Right ventricle myocardium inferior (tissue), 1 donor: ENCODE measurements at places on chromosomes 6 and 20. TPM values are rescaled to one million over a fixed set of nuclear protein-coding genes. Genes with fewer than 3 reads are reported as not detected.

DNA sequence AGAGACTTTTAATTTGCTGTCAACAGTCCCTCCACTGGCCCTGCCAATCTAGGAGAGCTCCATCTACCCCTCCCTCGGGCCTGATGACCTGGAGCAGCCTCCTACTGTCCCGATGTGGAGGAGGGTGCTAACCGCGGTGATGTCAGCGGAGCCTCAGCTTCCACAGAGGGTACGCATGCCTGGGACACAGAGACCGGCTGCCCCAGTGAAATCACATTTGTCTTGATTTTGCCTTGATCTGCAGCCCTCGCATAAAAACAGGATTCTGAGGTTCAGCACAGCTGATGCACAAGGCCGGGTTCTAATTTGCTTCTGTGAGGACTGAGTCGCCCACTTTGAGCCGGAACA lies 77.6 kb downstream of the STK35 start:
- DNase-seq: no peak

GRCh38 chr20:23094213-23094896 lies 8.2 kb upstream of the CD93 start:
- no peak for DNase-seq

DNA sequence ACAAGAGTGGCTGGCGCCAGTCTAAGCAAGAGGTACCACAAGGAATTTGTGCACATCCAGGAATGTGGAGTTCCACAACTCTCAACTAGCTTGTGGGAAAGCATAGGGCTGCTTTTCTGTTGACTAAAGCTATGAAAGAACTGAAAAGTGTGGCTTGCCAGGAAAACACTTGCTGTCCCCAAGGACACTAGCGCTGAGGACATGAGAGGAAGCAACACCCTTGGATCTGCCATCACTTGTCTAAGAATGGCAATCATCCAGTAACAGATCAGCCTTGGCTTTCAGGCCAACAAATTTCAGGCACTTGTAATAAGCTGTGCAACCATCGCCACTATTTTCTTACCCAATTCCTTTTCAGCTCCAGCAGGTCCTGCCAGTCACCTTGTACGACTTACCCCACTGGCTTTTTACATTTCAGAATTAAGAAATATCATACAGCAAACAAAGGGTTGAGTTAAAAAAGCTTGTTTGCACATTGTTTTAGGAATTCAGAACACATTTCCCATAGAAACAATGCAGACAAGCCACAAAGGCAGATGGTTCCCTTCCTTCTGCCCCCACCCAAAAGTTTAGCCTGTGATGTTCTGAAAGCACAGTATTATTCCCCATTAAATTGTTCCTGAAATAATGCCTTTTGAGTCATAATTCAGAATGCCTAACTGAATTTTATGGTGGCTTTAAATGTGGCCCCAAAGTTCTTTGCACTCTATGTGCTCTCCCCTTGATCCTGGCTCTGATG lies 57.9 kb upstream of the SSTR4 start:
- DNase-seq: no peak

- DNase-seq: no peak
Measured at GRCh38 chr6:44563397-44563796, 175.9 kb downstream of the CDC5L start.

DNA sequence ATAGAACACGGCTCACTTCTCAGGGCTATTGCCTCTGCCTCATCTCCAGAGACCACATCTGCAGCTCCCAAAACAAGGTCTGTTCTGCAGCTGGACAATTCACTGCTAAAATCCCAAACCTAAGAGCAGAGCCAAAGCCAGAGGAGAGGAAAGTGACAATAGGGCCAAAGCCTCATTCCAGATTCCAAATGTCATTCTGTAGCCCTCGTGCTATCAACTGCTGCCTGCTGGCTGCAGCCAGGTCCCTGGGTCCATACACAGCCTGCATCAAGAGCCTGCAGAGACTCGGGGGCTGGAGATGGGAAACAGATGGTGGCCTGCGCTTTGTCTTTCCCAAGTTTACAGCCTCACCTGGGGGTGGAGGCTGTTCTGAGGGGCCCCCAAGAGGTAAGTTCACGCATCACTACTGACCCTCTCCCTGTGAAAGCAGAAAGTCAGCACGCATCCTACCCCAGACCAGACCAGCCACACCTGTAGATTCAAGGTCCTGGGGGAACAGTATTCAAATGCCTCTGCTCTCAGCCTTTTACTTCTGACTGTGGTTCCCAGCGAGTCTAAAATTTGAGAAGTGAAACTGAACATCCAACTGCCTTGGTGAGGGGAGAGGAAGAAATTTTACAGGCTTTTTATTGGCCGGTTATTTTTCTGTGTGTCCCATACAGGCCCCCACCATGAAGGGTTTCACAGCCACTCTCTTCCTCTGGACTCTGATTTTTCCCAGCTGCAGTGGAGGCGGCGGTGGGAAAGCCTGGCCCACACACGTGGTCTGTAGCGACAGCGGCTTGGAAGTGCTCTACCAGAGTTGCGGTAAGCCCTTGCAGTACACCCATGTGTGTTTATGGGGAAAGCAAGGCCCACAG lies at the start of gene LY86:
TSS of gene LY86 (plus strand) at position 657 of the 860 bp plus-strand sequence. CDS start at position 672, 15 bp downstream.
- no peak for DNase-seq

DNA sequence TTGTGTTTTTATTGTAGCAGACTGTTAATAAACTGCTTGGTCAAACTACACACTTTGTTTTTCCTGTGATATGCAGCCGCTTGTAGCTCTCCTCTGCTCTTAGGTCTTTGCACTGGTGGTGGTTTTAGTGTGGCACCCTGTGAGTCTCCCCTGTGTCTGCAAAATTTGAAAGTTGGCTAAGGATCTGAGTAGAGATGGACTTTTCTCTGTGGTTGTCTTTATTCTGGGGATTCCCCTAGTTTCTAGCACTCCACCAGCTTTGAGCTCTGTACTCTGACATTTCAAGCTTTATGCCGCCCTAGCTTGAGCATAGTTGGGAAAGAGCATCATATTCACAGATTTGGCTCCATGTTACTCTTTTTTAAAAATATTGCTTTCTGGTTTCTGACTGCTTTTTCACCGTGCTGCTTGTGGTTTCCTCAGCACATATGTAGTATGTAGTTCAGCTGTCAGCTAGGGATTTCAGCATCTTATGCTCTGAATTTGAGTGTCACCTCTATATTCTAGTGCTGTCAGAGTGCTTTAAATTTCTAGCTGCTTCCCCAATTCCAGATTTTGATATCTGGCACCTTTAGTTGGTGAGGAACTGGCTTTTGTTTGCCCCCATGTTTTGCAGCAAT lies 25.4 kb downstream of the CDYL start:
- no peak for DNase-seq

DNA sequence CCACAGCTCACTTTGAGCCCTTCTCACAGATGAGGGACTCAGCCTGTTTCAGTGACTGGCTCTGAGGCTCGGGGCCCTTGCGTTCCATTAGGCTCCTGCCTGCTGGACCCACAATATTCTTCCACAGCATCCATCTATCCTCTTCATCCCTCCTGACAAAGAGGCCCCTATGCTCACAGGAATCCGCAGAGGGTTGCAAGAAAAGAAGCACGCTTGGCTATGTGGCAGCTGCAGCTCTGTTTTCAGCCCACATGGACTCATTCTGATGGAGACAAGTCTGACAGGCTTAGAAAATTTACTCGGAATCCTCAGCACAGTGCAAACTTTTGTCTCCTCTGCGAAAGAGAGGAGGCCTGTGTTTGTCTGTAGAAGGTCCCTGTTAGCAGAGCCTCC lies 207.5 kb downstream of the SYNDIG1 start:
- DNase-seq: no peak

GRCh38 chr6:71047417-71047816 lies 90.6 kb upstream of the B3GAT2 start:
- DNase-seq: no peak

DNA sequence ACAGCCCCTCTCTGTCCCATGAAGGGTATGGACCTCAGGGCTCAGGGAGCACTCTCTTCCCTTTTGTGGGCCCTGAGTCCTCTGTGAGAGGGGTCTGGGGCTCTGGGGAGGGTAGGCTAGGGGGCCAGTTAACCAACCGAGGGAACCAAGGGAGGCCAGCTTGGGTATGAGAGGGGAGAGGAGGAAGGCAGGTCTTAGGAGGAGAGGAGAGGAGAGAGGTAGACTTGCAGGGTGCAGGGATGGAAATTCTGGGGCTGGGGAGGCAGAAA lies 720 bp downstream of the DUSP15 start:
- DNase-seq: no peak

DNA sequence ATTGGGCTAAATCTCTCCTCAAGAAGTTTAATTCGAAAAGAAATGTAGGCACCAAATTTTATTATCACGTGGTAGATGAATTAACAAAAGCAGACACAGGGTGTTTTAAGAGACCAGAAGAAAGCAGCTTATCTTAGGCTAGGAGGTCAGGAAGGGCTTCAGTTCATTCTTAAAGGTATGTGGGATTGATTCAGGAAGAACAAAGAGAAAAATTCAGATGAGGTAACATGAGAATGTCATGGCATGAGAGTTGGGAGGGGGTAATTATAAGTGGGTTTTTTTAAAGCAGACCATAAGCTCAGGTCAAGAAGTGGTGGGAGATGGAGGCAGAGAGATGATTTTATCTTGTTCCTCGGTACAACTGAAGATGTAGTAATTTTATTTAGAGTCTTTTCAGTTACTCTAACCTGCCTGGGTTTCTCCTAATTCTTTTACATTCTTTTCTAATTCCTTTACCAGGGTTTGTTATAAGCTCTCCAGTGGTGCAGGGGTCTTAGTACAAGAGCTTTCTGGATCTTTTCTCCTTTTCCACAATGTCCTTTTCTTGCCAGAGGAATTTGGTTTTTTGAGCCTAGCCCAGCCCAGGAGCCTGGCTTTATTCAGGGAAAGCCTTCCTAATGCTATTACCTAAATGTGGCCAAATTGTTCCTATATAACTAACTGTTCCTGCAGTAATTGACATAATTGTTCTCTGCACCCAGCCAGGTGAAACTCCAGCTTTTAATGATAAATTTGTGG lies 474.1 kb upstream of the BTBD3 start:
- DNase-seq: no peak

- no peak for DNase-seq
Measured at GRCh38 chr6:18595774-18596530, 208.8 kb downstream of the RNF144B start.

- no peak for DNase-seq
Measured at GRCh38 chr20:38649275-38649891, 47.8 kb downstream of the ARHGAP40 start.

- no peak for DNase-seq
Measured at GRCh38 chr6:2920671-2921112, 17.6 kb upstream of the SERPINB9 start.

DNA sequence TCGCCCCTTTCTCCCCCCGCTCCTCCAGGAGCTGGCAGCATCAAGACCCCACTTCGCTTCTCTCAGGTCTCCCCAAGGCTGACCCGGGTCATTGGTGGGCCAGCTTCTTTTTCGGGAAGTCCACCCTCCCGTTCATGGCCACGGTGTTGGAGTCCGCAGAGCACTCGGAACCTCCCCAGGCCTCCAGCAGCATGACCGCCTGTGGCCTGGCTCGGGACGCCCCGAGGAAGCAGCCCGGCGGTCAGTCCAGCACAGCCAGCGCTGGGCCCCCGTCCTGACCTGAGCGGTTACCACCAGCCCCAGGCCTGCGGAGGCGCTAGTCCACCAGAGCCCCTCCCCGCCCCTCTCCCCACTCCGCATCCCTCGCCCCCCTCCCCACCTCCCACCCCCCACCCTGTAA lies 1.0 kb downstream of the PPDPF start:
- no peak for DNase-seq

DNA sequence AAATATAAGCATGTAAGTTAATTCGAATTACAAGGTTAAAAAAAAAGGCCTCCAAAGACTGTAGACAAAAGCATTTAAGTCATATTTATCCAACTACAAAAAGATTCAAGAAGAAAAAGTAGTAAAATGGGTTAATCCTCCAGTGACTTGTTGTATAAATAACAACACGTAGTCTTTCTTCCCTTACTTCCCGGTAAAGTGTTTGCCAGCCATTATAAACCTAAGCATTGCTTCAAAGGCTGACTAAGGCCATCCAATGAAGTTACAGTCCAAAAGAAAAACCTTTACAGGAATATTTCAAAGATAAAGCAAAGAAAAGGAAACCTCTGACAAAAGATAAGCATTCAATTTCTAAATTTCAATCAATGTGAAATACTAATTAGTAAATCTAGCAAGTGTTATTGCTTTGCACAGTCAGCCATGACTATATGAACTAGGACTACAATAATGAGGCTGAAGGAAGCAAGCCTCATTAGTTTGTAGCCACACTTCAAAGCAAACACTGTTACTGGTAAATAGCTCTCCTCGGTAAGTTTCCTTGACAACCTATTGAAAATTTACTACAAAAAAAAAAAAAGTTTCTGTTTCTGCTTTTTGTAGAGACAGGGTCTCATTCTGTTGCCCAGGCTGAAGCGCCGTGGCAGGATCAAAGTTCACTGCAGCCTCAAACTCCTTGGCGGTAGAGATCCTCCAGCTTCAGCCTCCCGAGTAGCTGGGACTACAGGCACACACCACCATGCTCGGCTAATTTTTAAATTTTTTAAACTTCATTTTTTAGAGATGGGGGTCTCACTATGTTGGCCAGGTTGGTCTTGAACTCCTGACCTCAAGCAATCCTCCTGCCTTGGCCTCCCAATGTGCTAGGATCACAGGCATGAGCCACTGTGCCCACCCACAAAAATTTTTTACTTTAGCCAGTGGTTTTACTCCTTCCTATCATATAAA lies 46.0 kb downstream of the NUDT3 start:
- no peak for DNase-seq

DNA sequence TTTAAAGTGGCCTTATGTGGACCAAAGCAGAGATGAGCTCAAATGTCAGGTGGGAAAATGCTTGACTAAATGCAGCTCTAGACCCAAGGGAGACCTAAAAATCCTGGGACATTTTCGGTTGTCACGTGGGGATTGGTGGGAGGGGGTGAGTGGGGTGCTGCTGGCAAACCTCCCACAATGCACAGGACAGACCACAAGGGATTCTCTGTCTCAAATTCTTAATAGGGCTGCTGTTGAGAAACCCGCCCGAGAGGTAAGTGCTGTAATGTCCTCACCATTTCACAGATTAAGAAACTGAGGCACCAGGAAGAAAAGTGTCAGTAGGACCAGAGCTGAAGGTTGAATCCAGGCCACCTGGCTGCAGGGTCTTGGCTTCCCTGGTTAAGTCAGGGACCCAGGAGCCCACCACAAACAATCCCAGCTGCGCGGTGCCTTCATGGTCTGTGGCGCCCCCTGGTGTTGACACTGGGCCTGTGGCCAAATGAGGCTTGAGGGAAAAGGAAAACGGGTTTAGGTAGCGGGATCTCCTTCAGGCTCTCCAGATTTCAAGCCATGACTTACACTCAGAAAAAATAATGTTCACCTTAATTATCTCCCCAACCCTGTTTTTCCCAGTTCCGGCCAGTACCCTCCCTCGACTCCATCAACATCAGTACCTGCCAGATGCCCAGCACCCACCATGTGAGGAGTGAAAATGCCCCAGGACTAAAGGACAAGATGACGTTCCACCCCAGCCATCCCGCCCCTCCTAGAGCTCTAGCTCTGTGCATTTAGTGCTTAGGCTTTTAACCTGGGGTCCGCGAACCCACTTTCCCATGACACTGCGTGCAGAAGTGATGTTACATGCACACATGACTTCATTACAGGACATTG lies 7.2 kb downstream of the HLA-G start:
- DNase-seq: peak; percentile 72

SFT2D1 gene
- 21.9 TPM for total RNA-seq

TFAP2D gene
- total RNA-seq: not detected

GSTA3 gene
- not detected for total RNA-seq

MAK gene
- total RNA-seq: not detected

TSBP1 gene
- total RNA-seq: not detected

WFDC10B gene
- not detected for total RNA-seq

ZFP57 gene
- not detected for total RNA-seq

PAX1 gene
- not detected for total RNA-seq

TAAR5 gene
- not detected for total RNA-seq

OLIG3 gene
- total RNA-seq: not detected

PNPLA1 gene
- total RNA-seq: not detected

UQCC2 gene
- 215 TPM for total RNA-seq
